CD4-positive, alpha-beta T cell treated with Interleukin-1 beta for 1 hour (primary cell): ENCODE measurements at places on chromosomes 12 and 14.

GRCh38 chr12:117226505-117226904, 36.2 kb upstream of the FBXO21 start:
- DNase-seq = no peak

- no peak for DNase-seq
Observed at GRCh38 chr12:63826006-63826585, 18.4 kb upstream of the SRGAP1 start.

DNA sequence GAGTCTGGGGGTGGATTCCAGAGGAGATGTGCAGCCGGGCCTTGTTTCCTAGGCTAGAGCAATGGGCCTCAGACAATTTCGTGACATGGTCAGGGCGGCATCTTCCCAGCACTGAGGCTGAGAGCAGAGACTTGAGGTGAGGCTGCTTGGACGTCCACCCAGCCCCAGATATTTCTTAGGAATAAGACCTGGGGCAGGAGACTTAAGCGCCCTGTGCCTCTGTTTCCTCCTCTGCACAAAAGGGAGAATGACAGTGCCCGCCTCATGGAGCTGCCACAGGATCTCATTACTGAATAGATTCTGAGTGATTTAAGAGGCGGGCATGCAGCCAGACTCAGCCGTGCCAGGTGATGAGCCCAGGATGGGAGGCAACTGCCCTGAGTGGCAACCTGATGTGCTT, 297.9 kb upstream of the SFSWAP start:
- no peak for DNase-seq

DNA sequence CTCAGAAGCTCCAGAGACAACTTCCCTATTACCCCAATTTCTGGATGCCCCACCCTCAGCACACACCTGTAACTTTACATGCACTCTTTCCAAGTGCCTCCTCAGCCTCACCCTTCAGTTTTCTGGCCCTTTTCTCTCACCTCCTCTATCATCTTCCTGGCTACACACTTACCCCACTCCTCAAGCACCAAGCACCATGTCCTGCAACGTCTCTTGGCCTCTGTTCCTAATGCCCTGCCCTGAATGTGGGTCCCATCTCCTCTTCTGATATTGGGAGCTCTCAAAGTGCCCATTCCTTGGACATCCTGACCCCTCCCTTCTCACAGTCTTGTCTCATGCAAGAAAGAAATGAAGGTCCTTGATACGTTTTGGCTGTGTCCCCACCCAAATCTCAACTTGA, 1.2 kb downstream of the KRT72 start:
- no peak for DNase-seq

- no peak for DNase-seq
Observed at GRCh38 chr12:49968471-49968870, 4.3 kb upstream of the AQP6 start.

GRCh38 chr12:81992461-81992860, 233.3 kb upstream of the PPFIA2 start:
- peak; percentile 36 for DNase-seq

GRCh38 chr14:68536018-68536410, 256.9 kb downstream of the ZFP36L1 start:
- DNase-seq = no peak

DNA sequence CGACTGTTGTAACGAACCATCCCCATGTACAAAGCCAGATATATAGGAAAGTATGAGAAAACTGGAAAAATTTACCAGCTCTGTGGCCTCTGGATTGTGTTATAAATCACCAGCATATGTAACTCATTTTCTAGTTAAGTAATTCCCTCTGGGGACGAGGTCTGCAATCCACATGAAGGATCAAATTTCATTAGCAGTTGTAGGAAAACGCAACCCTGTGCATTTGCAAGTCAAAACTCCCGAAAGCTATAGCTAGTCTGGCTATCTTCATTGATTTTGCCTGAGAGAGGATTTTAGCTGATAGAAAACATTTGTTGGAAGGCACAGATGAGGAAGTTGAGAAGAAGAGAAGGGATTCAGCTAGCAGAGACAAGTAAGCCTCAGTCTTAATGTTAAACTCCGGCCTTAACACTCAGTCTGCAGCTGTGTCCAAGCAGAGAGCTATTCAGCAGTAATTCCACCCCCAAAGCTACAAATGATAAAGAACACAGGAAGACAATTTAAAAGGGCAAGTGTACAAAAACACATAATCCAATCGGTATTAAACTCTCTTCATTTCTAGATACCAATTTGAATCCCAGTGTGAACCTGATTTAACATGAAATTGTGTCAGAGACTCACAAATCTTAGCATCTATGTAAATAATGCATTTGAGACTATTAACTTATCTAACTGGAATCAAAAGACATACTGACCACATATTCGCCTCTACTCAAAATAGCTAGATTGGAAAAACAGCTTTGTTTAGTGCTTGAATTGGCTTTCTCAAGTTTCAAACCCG, 54.2 kb upstream of the CERS5 start:
- DNase-seq = no peak

DNA sequence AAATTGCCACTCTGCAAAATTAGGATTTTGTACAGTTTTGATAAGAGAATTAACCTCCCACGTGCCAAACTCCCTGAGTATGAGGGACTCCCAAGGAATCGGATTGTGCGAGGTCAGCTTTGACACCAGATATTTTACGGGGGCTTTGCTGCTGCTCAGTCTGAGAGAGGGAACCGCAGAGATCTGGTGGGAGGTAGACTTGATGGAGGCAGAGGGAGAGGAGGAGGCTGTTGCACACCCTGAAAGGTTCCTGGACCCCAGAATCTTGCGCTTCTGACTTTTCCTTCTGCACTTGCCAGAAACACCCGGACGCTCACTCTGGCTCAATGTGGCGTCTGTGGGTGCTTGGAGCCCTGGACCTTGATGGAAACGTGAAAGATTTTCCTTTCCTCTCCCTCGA, 83.9 kb downstream of the PAPOLA start:
- no peak for DNase-seq

DNA sequence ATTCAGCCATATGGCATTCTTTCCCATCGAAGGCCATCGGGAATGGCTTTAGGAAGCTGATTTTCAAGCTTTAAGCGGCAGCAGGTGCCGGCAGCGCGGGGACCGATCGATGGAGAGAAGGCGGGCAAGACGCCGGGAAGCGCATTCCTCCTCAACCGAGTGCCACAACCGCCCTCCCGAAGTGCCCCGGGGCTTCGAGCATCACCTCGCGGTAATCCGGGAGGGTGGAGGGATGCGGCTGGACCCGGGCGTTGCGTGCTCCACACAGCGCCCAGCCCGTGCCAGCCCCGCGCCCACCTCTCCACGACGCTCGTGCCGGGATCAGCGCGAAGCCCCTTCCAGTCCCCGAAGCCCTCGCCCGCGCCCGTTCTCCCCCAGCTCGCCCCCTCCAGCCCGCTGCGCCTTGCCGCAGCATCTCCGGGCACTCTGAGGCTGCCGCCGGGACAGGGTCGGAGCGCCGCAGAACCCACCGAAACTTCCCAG, 3.2 kb downstream of the USP44 start:
- DNase-seq = peak; percentile 10

DNA sequence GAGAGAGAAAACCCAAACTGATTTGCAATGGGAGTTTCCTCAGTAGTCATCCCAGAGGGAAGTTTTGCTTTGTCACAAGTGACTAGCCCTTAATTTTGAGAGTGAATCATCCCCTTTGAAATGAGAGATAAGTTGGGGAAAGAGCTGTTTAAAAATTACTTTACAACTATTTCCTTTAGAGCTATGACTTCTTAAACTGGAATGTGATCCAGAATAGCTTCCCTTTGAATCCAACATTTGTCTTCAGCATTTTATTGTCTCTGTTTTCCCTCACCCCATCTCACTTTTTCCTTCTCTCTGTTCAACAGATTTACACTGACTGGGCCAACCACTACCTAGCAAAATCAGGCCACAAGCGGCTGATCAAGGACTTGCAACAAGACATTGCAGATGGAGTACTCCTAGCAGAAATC, 109.3 kb downstream of the NAV3 start:
- no peak for DNase-seq

- DNase-seq = no peak
Observed at GRCh38 chr12:5557906-5558305, 126.0 kb downstream of the NTF3 start.

- DNase-seq = no peak
Observed at GRCh38 chr14:49438256-49438770, 147.9 kb downstream of the RPS29 start.

DNA sequence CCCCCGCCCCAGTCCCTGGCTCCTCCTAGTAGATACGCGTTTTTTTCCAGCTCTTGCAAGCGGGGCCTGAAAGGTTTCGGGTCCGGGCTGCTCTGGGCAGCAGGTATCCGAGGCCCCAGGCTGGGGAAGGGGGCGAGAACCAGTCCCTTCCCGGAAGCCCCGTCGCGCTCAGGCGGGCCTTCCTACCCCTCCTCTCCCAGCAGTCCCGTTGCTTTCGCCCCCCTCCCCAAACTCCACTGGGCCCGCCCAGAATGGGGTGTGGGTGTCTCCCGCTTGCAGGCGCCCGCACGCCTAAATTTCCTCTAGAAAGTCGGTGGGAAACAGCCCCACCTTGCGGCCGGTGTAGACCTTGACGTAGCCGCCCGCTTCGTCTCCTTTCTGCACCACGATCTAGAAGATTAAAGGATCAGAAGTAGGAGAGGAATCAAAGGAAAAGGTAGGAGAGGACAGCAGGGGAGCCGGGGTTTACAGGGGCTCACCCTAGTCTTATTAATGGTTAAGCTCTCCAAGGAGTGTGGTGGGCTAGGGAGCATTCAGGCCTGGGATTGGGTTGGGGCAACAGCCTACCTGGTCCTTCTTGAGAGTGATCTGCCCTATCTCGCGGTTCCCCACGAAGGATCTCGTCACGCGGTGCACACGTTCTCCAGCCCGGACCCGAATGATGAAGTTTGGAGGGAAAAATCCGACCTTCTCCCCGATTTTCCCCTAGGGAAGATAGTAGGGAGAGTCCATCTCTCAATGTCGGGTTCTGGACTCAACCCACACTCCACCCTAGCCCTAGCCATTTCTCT, 7.3 kb downstream of the STAC3 start:
- peak; percentile 79 for DNase-seq

DNA sequence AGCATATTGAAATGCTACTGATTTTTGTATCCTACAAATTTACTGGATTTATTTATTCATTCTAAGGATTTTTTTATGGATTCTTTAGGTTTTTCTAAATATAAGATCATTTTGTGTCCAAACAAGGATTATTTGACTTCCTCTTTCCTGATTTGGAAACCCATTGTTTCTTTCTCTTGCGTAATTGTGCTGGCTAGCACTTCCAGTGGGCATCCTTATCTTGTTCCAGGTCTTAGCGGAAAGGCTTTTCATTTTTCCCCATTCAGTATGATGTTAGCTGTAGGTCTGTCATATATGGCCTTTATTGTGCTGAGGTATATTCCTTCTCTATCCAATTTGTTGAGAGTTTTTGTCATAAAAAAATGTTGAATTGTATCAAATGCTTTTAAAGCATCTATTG, 57.2 kb upstream of the RHOJ start:
- no peak for DNase-seq
